ENCODE measurements at places on chromosomes 7 and 10.

GRCh38 chr7:38817526-38817925 lies 91.5 kb downstream of the VPS41 start:
- no peak for DNase-seq

- no peak for DNase-seq
Measured at GRCh38 chr7:37645282-37646050, 38.1 kb upstream of the GPR141 start.

DNA sequence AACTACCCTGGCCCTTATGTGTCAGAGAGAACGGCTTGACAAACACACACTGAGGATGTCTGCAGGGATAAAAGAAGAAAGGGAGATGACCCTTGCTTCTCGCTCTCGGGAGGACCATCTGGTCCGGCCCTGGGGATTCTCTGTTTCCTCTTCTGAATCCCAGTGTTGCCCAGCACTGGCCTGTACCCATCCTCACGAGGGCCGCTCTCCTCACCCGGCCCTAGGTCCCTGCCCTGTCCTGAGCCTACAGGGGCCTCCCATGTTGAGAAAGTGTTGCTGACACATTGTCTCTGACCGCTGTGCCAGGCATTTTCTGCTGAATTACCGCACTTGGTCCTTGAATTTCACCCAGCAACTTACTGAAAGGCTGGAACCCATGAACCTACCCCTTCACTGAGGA lies 171.9 kb upstream of the LANCL2 start:
- no peak for DNase-seq

DNA sequence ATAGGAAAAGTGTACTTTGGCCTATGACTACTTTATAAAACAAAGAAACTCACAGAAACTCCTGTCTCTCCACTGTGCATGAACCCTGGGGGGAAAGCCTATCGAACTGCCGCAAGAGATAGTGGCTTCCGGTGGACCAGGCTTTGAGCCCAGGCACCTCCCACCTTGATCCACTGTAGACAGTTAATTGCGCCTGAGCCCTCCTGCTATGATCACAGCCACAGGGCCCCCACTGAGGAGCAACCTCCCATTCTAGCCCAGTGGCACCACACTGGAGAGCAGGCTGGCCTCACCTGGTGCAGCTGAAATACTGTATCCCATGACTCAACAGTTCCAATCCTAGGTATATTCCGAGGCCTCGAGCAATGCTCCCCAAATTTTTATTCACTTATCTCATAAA lies 98.8 kb downstream of the COBL start:
- no peak for DNase-seq

DNA sequence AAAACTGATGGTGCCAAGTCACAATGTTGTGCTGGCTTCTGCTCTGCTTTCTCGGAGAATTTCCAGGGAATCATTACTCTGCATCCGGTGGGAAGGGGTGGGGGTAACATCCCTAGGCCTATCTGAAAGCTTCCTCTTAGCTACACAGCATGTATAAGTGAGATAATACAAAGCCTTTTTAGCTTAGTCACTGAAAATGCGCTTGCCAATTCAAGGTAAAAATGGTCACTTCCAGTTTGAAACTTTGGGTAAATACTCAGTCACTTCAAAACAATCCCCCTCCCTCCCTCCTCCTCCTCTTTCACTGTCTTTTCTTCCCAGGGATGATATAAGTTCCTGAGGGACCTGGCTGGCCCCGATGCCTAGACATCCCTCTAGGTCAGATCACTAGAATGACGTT lies 57.3 kb upstream of the APBB1IP start:
- DNase-seq, result no peak

DNA sequence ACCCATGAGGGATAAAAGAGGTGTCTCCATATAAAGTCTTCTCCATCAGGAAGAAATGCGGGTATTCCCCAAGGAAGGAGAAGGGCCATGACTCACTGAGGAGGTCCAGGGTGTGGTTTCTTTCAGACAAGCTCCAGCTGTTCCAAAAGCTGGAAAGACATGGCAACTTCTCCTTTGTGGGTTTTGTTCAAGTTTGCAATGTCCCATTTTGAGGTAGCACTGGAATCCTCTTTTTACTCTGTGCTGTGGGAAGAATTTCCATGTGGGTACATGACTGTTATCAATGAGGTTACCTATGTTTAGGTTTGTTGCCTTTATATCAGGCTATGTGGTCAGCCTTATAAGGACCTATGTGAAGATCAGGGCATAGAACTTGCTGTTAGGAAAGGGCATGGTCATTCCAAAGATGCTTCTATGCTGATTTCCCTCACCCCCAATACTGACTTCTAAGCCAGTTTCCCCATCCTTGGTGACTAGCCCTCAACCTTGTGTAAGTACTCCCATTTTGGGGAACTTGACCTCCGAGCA lies 697.5 kb downstream of the INHBA start:
- DNase-seq, result no peak

DNA sequence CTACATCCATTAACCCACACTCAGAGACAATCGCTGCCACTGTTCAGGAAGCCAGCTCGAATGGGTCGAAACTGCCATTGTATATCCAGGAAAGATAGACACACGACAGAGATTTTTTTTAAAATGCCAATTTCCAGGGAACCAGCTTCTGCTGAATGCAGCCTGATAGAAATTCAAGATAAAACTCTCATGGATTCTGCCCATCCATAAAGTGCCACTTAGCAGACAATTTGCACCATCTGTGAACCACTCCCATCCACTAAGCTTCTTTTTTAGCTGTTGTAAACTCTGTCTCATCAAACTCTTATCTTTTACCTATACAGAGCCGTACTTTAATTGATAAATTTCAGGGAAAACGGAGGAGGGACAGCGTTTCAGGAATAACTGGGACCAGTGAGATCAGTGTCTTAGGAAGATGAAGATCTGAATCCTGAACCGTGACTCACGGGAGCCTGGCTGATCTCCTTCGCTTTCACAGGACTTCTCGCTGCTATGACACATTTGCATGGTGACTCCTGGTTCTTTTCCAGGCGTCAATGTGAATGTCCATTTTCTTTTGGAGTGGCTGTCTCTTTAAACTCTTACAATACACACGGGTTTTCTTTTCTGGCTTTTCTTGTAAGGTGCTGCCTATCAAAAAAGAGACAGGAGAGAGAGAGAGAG lies 103.4 kb downstream of the FAM204A start:
- peak; percentile 64 for DNase-seq

GRCh38 chr7:133051066-133051465 lies 30.8 kb downstream of the CHCHD3 start:
- peak; percentile 49 for DNase-seq

DNA sequence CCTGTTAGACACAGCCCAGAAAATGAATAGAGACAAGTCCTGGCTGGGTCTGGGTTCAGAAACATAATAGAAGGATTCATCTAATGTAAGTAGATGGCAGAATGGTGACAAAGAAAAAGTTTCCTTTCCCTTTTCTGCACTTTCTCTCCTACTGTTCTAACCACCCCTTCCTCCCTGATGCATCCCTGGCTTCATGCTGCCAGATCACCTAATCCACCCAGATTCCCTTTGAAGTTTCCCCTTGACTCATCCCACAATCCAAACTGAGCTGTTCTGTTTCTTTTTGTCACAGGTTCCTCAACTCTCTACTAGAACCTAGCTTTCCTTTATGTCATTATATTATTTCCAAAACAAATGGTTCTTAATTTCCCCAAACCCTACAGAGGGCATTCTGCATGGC lies 1.1 kb upstream of the MACC1 start:
- DNase-seq, result no peak

GRCh38 chr7:76044375-76044865 lies 3.4 kb downstream of the STYXL1 start:
- DNase-seq, result no peak

DNA sequence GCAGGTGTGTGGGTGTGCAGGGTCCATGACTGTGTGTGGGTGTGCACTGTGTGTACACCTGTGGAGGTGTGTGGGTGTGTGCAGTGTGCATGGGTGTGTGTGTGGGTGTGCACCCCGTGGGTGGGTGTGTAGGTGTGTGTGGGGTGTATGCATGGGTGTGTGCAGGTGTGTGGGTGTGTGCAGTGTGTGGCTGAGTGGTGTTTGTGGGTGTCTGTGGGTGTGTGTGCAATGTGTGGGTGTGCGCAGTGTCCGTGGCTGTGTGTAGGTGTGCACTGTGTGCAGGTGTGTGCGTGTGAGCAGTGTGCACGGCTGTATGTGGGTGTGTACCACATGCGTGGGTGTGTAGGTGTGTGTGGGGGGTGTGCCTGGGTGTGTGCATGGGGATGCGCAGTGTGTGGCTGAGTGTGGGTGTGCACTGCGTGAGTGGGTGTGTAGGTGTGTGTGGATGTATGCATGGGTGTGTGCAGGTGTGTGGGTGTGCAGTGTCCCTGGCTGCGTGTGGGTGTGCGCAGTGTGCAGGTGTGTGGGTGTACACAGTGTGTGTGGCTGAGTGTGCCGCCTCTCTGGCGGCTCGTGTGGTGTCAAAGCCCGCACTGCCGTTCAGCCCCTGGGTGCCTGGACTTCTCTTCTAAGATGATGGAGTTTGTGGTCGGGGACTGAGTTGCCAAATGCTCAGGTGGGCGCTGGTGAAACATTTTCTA lies 208.3 kb downstream of the DNAJB6 start:
- DNase-seq, result no peak

GRCh38 chr7:96636979-96637378 lies 72.7 kb downstream of the SEM1 start:
- DNase-seq, result no peak

DNA sequence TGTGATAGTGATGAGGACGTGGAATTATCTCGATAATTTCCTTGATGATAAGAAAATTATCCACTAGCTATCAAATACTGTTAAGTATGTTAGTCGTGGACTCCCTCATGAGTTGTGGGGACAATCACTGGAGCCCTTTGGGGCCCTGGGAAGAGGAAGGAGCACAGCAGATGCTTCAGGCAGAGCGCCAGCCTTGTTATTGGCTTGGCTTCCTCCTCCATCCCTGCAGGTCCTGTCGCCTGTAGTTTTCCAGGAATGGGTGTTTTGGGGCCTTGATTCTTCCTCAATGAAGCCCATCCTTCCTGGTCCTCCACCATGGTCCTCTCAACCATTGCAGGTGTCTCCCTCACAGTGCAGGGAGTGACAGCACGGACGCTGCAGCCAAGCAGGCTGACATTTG lies 32.5 kb upstream of the ZNF32 start:
- no peak for DNase-seq

DNA sequence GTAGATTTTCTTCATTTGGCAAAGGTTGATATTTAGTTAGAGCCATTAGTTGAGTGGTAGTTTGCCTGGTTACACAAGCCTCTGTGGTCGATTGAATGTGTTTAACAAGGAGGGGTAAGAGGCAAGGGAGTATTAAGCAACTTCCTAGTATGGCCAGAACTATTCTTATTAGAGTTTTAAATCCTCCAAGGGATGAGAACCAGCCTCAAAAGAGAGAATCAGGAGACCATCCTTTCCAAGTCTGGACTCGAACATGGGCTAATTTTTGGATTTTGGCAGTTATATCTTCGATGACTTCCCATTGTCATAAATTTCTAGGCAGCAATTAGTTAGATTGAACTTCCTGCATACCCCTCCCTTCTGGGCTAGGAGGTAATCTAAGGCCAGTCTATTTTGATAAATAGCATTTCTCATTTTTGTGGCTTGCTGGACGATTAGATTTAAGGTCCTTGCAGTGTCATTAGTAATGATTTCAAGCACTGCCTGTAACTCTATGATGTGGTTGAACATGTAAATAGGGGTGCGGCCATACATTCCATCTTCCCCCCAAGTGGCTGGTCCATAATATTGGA lies 219.5 kb upstream of the KCND2 start:
- no peak for DNase-seq

DNA sequence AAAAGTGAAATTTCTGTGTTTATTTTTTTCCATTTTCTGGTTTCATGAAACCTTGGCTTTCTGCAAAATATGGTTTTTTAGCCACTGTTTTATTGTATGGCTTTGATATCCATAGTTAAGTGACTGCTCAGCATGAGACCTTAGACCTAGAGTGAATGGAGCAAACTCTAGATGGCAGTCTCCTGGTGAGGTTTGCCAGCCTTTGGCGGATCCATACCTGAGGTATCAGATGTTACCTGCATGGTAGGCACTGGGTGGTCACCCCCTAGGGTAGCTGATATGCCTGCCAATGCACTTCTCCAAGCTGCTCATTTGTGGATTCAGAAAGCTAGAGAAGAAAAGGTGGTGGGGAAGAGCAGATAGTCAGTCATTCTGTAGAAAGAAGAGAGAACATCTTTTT lies 17.4 kb upstream of the FZD8 start:
- no peak for DNase-seq

GRCh38 chr10:129745186-129745750 lies 218.8 kb downstream of the EBF3 start:
- no peak for DNase-seq

DNA sequence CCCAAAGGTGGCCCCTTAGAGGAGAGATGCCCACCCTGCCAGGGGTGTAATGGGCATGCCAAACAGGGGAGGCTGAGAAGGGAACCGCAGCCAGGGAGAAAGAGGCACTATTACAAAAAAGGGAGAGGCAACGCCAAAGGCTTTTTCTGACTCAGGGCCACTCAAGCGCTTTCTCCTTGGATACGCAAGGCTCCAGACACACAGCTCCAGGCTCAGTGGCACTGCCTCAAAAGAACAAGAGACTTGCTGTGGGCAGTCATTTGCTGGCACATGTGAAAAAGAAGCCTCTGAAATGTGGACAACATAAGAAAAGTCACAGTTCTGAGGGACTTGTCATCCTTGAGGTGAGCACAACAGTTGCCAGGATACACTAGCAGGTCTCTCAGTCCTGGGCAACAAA lies 128.4 kb downstream of the DGKI start:
- no peak for DNase-seq

GRCh38 chr7:47483604-47484273 lies 98.2 kb downstream of the TNS3 start:
- no peak for DNase-seq

- no peak for DNase-seq
Measured at GRCh38 chr7:115066634-115067033, 144.7 kb downstream of the MDFIC start.

- no peak for DNase-seq
Measured at GRCh38 chr10:124632064-124632531, 112.1 kb downstream of the FAM53B start.

DNA sequence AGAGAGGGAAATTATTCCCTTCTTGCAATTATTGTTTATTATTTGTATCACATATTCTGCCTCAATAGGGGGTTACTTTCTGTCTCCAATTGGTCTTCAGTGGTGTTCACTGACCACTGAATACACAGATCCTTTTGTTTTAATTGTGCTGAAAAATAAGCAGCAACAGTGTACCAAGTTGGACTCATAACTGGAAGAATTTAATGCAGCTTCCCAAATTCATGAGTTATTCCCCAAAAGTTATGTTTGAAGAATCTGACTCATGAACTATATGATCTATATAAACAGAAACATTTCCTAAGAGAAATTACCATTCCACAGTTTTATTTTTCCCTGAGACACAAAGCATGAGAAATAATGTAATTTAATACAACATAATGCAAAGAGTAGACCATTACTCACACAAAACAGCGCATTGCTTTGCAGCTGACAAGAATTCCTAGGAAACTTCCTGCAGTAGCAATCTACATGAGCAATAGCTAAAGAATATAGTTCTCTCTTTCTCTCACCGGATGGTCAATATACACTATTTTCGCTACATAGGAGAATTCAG lies 479.2 kb downstream of the HTR7 start:
- DNase-seq, result no peak

DNA sequence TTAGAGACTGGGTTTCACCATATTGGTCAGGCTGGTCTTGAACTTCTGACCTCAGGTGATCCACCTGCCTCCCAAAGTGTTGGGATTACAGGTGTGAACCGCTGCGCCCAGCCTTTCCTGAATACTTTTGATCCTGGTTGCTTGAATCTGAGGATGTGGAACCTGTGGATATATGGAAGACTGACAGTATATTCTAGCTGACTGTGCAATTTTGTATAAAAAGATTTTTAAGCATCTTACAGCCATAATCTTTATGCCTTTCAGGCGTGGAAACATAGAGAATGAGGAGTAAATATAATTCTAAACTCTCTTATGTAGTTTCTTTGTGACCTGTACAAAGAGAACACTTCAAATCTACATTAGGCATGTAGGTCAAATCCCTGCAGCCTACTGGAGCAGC lies 16.2 kb downstream of the TSPAN14 start:
- no peak for DNase-seq

All from RKO (cell line).